Amygdala (tissue), 56 donors: ENCODE measurements at places on chromosomes 3 and 15.

GRCh38 chr3:182027366-182027765 is 315.6 kb downstream of the SOX2 start:
- no peak for DNase-seq

DNA sequence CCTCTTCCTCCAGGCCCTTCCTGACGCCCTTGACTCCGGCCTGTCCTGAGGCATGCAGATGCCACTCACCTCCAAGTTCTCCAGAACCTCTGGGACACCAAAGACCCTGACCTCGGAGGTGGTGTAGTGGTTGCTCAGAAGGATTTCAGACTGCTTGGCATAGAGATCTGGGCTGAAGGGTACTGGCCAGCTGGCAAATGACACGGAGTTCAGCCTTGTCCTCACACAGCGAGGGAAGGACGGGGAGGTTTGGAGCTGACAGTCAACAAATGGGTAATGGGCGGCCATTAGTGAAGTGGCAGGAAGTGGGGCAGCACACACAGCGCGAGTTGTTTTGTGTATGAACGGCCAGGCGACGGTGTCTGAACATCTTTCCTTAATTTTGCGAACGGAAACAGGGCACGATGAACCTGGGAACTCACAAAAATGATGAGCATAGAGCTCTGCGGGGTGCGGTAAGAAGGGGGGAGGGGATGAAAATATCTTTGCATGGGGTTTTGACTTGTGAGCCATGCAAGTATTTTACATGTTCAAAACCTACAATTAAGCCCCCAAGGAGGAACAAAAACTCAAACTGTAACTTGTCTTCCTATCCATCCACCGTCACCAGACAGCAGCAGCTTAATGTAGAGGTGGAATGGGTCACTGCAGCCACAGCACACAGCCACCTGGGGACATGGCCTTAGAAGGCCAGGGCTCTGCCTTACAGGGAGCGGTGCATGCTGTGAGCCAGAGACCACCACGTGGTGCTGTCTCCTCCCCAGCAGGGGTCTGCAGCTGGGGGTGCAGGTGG is 43.6 kb upstream of the RPL32 start:
- DNase-seq: no peak

DNA sequence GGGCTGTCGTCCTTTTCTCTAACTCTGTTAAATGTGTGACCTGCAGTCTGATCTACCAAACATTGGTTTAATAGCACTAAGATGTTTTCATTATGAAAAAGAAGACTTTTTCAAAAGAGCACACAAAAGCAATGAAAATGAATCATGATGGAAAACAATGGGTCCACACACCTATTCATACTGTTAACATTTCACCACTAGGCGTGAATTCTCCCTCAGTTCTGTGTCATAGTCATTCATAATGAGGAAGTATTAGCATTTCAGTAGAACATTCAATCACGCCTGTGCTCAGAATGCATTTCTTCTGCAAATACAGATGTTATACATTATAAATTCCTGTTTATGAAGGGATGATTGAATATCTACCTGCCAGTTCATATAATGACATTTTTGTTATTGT is 35.9 kb downstream of the EIF4E3 start:
- DNase-seq: no peak

DNA sequence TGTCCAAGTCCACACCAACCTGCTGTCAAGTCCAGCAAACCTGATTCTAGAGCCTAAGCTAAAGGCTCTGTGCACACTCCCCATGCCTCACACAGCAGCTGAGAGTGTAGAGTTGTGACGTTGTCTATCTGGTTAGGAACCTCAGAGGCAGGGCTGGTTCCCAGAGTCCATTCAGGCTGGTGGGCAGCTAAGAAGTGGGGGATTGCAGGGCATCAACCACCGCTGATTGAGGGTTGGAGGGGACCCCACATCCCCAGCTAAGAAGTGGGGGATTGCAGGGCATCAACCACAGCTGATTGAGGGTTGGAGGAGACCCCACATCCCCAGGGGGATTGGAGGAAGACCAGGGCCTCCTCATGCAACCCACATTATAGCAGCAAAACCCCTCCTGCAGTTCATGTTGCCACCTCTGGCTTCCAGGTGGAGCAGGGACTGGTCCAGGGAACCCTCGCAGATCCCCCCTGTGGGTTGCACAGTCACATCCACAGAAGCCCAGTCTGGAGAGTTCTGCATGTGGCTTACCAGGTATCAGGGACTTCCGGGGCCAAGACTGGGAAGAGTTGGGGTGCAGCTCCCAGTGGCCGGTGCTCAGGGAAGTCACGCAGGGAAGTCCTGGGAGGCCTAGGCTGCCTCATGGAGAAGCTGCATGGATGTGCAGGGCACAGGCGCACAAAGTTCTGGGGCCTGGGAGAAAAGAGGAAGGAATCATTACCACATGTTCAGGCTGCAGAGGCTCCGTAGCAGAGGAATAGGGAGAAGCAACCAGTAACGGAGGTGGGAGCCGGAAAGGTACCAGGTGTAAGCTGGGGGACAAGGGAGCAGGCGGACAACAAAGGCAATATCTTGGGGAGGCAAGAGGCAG is 71.4 kb upstream of the PCSK6 start:
- no peak for DNase-seq

- no peak for DNase-seq
These were observed 662.0 kb upstream of the CCDC54 start for GRCh38 chr3:106715286-106715685.

GRCh38 chr15:67304778-67305177 is 50.2 kb downstream of the IQCH start:
- no peak for DNase-seq

- no peak for DNase-seq
These were observed 263.9 kb upstream of the C2CD4B start for GRCh38 chr15:62428851-62429598.

DNA sequence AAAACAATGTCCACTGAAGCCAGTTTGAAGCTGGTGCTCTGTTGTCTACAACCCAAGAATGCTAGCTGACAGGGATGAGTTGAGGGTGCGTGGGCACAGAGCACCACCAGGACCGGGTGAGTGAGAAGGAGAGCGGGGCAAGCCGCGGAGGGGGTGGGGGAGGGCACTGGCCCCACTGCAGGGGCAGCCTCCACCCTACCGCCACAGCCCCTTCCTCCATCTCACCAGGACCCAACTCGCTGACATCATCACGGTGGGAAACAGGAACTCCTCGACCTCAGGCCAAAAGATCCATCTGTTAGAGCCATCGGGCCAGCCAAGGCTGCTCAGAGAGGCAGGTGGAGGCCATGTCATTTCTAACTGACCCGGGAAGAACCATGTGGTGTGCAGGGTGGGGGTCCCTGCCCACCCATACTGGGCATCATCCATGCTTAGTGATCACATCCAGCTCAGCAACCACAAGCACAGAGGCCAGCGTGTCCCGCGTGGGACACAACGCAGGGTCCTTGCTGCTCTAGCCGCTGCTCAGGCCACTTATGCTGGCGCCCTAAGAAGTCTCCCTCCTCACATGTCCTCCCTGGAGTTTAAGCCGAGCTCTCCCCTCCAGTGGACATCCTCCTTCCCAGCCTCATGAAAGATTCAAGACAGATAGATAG is 57.6 kb upstream of the GATA2 start:
- DNase-seq: no peak

DNA sequence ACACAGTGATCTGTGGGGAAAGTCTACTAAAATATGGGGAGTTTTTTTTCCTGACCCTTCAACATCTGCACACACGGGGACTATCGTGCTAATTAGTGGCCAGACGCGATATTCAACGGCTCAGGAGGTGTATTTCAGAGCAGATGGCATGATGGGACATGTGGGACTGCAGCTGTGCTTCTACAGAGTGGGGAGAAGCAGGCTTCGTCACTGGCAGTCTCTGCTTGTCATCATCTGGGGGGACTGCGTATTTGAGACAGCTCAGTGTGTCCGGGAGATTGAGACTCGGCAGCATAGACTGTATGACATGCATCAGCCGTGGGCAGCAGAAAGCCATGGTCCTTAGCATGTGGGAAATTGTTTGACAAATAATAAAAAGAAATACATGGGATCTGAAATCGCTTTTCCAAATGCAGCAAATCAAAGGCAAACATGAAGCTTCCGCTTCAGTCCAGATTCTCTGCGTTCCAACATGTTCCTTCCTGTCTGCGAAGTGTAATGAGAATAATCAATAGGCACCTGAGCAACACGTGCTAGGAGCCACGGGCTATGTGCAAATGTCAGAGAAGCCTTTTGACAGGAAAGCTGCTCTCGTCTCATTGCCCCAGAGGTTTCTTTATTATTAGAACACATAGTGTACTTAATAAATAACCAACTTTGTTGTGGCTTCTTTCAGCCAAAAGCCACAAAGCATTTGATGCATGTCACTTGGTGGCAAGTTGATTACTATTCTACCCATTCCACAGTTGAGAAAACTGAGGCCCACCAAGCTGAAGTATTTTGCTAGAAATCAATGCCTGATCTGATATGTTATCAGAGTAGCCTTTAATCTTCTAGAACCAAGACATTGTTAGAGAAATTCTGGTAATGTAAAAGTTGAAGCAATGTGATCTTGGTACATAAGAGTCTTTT is 276.3 kb downstream of the RYR3 start:
- DNase-seq: no peak
